ENCODE measurements at places on chromosomes 1 and 21.

- DNase-seq, result peak; percentile 41
Measured at GRCh38 chr21:31656199-31657095, 3.0 kb upstream of the SOD1 start.

- no peak for DNase-seq
Measured at GRCh38 chr1:84691122-84691783, 992 bp upstream of the SSX2IP start.

GRCh38 chr1:61757950-61758349 is 15.7 kb downstream of the PATJ start:
- DNase-seq, result no peak

GRCh38 chr1:65670518-65670917 is 122.2 kb upstream of the PDE4B start:
- DNase-seq, result no peak

GRCh38 chr21:33514229-33514628 is 22.7 kb upstream of the DNAJC28 start:
- DNase-seq, result no peak

- DNase-seq, result peak; percentile 88
Measured at GRCh38 chr1:183318433-183318832, 99.7 kb downstream of the NMNAT2 start.

GRCh38 chr1:55593298-55593697 is 378.1 kb upstream of the USP24 start:
- no peak for DNase-seq

DNA sequence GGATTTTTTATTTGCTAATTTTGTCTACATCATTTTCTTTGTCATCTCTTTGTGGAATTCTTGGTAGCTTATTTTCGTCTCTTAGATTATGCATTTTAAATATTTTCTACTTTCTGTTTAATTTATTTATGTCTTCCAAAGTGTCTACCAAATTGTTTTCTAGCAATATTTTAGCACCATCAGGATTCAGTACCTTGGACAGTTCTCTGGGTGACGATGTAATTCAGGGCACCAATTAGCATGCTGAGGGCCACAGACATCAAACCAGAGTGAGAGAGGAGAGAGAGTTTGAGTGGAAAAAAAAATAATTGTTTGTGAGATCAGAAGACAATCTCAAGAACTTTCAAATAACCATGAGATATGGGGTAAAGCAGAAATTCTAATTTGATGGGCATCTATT is 169.8 kb upstream of the CXADR start:
- DNase-seq, result peak; percentile 31

GRCh38 chr1:77688939-77689338 is 6.5 kb upstream of the ZZZ3 start:
- no peak for DNase-seq

GRCh38 chr1:234246638-234247116 is 126.6 kb upstream of the COA6 start:
- DNase-seq, result no peak

- DNase-seq, result no peak
Measured at GRCh38 chr1:9471679-9472078, 67.6 kb upstream of the SLC25A33 start.

DNA sequence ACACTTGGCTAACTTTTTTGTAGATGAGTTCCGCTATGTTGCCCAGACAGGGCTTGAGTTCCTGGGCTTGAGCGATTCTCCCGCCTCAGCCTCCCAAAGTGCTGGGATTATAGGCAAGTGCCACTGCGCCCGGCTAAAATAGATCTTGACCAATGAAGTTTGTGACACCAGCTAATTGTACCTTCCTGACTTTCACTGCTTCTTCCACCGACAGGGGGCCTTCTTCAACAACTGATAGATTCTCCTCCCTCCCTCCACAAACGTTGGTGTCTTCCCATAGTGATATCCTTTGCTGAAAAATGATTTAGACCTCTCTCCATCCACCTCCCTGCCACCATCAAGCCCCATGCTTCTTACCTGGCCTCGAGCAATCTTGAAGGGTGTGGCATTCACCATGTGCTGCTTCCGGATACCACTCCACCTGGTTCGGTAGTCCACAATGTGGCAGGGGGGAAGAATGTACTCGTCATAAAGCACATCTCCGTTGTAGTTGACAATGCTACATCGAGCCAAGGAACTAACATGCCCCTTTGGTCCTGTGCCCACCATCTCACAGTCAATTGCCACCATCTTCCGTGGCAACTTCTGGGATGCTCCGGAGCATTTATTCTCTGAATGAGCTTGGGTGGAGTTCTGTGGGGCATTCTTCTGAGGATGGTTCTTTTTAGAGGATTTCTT is 1.6 kb upstream of the METTL25B start:
- DNase-seq, result peak; percentile 64

- no peak for DNase-seq
Measured at GRCh38 chr1:15755646-15756040, 3.0 kb upstream of the FBLIM1 start.

DNA sequence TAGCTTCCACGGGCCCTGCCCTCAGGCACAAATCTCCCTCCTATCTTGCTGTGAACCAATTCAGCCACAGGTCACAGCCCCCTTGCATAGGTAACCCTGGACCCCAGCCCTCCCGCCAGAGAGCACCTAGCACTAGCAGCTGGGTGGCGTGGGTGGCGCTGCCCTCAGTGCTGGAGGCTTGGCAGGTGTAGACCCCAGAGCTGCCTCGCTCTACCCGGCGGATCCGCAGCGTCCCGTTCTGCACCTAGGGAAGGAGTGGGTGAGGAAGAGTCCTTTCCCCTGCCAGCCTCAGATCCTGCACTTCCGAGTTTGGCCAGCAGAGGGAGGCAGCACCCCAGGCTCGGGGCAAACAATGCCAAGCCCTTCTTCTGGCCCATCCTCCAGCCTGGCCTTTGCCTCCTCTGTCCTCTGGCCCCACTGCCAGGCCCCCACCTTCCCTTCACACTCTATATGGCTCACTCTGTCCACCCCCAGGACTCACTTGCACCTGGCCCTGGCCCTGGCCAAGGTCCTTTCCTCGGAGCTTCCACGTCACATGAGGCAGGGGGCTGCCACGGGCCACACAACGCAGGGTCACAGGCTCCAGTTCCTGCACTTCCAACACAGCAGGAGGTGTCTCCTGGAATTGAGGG is 9.0 kb downstream of the IGSF9 start:
- peak; percentile 51 for DNase-seq

DNA sequence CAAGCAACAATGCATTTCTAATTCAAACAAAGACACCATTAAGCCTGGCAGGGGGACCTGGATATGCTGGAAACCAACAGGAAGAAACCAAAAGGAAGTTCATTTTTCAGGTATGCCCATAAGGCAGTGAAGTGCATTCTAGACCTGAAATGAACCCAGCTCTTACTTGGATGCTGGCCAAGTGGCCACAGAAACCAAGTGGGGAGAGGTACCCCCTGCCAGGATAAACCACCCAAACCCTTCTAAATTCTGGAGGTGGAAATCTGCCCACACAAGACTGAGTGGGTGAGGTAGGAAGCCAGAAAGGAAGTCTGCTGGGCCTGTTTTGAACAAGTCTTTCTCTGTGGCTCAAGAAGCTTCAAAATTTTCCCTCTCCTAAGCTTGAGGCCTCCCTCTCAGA is 2.6 kb downstream of the CD5L start:
- DNase-seq, result no peak

DNA sequence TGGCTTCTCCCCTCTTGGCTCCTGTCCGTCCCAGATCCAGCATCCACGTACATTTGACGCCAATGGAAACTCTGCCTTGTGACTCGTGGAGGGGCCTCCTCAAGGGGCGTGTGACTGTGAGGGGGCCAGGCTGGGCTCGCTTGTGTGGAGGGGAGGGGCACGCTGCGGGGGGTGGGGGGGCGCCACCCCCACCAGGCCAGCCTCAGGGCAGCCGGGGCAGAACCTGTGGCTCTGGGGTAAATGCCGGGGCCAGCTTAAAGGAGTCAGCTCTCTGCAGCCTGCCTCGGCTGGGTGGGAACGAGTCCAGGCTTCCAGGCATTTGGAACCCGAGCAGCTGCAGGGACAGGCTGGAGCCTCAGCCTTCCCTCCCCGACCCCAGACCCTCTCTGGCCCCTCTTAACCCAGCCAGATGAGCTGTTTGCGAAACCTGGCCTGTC is 94.1 kb downstream of the SIK1 start:
- DNase-seq, result no peak

DNA sequence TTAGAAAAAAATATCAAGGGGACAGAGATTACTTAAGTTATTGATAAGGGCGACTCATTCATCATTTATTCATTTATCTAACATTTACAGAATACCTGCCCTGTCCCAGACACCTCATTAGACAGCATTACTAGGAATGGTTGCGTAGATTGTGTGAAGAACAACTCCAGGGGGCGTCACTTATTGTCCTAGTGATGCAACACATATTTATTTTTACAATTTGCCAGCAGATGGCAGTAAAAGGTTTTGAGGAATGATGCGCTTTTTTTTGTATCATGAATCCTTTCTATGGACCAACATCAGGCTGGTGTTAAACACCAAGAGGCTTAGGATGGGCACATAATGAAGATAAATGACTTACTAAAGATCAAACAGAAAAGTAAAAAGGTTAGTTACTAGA is 5.5 kb downstream of the NCAM2 start:
- DNase-seq, result no peak

- peak; percentile 51 for DNase-seq
Measured at GRCh38 chr1:154476791-154477190, 25.2 kb upstream of the TDRD10 start.

DNA sequence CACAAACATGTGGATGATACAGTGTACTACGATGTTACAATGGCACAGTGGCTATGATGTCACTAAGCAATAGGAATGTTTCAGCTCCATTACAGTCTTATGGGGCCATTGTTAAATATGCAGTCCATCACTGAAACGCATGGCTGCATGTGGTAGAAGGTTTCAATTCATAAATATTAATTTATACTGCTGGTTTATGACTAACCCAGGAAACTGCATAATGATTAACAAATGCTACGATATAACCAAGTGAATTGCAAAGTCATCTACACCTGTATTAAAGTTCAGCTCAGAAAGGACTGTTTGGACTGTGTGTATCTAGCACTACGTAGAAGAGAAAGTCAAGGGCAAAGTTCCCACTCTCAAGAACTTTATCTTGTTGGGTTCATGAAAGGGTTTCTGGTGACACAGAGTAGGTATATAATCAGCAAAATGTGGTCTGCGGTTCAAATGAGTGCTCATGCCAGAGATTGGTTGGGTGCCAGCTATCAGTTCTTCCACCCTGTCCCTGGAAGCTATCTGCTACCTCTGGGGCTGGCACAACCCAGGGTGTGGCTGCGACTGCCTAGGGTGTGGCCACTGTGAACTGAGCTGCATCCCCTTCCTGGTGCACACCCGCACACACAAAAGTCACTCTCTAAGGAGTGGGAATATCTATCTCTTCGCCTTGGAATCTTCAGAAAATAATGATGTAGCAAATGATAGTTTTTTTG is 14.8 kb downstream of the MGST3 start:
- DNase-seq, result no peak

DNA sequence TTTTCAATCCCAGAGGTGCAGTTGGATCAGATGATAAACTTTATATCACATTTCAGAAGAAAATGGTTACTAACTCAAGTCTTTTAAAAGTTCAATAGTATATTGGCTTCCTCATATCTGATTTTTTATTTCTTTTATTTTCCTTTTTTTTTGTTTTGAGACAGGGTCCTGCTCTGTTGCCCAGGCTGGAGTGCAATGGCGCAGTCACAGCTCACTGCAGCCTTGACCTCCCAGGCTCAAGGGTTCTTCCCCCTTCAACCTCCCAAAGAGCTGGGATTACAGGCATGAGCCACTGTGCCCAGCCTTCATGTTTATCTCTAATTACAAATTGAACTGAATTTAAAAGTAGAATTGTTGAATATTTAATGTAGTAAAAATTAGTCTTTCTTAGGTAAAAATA is 13.9 kb downstream of the FLVCR1 start:
- DNase-seq, result no peak

GRCh38 chr1:97137862-97138514 is 416.4 kb downstream of the PTBP2 start:
- peak; percentile 42 for DNase-seq

GRCh38 chr1:56881417-56881816 is 26.8 kb downstream of the C8A start:
- no peak for DNase-seq

DNA sequence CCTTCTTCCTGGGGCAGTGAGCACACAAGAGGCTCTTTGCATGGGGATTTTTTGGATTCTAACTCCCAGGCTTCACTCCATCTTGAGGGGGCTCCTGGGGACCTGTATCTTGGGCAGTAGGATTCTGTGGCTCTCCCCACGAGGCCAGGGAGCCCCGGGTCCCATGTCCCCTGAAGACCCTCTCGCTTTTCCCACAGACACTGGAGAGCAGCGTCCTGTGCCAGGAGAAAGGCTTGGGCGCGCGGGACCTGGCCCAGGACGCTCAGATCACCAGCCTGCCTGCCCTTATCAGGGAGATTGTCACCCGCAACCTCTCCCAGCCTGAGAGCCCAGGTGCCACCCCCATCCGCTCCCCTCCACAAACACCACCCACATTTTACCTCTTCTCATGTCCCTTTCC is 735 bp downstream of the CROCC start:
- DNase-seq, result no peak

- no peak for DNase-seq
Measured at GRCh38 chr1:198122693-198123092, 34.1 kb upstream of the NEK7 start.

GRCh38 chr1:245810789-245811337 is 656.1 kb downstream of the KIF26B start:
- no peak for DNase-seq

GRCh38 chr1:157618190-157618589 is 20.3 kb upstream of the FCRL4 start:
- no peak for DNase-seq

DNA sequence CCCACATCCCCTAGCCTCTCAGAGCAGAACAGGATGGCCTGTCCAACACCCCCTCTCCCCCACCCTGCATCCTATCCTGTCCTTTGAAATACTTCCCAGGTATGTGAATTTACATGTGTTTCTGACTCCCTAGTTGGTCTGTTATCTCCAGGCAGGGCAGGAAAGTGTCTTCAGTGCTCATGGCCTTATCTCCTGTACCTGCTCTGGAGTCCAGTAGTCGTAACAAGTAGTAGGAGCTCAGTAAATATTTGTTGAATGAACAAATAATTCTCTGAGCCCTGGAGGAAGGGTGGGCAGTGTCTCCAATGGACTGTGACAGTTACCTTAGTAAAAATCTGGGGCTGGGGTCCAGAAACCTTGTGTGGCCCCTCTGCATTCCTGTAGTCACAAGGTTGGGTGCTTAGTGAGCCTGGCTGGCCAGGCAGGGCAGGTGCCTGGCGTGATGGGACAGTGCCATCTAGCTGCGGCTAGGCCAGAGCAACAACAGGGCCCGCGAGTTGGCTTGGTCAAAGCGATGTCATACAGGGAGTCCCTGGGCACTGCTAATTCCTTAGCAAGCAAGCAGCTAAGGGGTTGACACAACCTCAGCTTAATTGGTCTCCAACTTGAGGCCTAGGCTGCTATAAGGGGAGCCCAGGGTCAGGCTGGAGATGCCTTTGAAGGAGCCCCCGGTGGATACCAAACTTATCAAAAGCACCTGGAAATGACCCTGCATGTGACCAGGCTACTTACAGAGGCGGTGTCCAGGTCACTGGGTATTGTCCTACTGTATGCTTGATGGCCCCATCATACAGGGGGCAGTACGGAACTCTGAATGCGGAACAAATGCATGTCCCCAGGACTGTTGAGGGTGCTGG is 89.0 kb upstream of the PPM1J start:
- peak; percentile 59 for DNase-seq

- DNase-seq, result no peak
Measured at GRCh38 chr1:222970711-222971110, 155.9 kb downstream of the DISP1 start.

Data from mammary epithelial cell (primary cell).